ENCODE measurements at places on chromosomes 3 and 15.

- DNase-seq, result no peak
These were observed 97.3 kb downstream of the XXYLT1 start for GRCh38 chr3:195173657-195174056.

GRCh38 chr3:195849322-195850074 is 37.8 kb upstream of the MUC4 start:
- no peak for DNase-seq

GRCh38 chr15:79989682-79990081 is 18.7 kb upstream of the BCL2A1 start:
- DNase-seq, result no peak

DNA sequence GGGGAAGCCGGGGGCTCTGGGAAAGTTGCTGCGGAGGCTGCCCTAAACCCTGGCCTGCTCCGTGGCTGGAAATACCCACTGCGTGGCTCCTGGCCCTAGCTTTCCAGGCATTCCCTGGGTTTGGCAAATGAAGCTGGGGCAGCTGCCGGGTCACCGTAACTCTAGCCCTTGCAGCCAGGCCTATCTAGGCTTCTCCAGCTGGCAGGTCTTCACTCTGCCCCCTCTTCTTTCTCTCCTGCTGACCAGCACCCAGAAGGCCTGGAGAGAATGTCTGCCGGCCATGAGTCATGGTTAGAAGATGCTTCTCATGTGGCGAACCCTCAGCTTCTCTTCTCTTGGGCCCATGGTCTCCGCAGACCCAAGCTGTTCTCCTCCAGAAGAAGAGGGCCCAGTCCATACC is 5.6 kb upstream of the DLL4 start:
- DNase-seq, result no peak

DNA sequence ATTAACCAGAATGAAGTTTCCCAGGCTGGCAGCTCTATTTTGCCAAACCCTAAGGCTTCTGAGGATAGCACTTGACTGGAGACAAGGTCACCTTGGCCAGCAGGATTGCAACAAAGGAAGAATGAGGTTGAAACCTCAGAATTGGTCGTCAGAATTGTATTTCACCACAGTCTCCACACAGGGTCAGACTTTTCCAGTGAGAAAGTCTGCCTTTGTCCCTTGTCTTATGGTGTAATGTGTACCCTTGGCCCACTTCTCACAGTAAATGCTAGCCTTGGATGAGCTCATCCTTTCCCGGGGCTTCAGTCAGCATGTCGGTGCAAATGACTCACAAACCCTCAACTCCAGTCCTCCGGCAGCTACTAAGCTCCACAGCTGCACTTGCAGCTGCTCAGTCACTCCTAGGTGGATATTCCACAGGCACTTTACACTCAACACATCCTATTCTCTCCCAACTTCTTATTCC is 19.7 kb downstream of the SSR3 start:
- no peak for DNase-seq

DNA sequence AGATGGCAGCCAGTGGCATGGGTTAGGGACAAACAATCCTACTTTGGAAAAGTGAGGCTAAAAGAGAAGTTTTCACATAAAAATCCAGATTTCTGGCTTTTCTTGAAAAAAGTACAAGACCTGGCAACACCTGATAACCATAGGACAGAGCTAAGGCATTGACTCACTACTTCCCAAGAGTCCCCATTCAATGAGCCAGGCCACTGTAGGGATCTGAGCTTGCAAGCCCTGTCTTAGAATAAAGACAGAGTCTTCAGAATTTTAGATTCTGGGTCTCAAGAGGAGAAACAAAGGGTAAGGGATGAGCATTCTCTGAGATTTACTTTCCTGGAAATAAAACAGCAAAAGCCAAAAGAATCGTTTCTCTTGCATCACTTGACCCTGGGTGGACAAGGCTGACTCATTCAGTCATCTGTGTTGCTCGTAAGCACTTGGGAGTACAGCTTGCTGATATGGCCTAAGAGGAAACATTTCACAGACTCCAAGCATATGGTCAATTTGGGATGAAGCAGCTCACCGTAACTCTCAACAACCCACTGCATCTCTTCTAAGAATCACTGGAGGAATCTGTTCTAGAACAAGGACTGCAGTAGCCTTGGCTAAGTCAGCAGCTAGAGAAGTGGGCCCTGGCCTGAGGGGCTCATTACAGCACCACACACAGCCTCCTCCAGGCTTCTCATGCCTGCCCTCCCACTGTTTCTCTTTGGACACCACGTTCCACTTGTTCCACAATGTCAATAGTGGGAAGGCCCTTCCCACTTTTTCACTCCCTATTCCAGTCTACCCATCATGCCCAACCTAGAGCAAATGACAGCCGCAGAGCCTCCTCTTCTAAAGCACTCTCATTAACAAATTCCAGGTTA is 86.2 kb downstream of the RFTN1 start:
- DNase-seq, result no peak

GRCh38 chr3:195247086-195247862 is 23.7 kb downstream of the XXYLT1 start:
- DNase-seq, result no peak

GRCh38 chr3:40044487-40044886 is 235.1 kb downstream of the MYRIP start:
- no peak for DNase-seq

- no peak for DNase-seq
These were observed 8.3 kb downstream of the TMPRSS7 start for GRCh38 chr3:112042842-112043280.

DNA sequence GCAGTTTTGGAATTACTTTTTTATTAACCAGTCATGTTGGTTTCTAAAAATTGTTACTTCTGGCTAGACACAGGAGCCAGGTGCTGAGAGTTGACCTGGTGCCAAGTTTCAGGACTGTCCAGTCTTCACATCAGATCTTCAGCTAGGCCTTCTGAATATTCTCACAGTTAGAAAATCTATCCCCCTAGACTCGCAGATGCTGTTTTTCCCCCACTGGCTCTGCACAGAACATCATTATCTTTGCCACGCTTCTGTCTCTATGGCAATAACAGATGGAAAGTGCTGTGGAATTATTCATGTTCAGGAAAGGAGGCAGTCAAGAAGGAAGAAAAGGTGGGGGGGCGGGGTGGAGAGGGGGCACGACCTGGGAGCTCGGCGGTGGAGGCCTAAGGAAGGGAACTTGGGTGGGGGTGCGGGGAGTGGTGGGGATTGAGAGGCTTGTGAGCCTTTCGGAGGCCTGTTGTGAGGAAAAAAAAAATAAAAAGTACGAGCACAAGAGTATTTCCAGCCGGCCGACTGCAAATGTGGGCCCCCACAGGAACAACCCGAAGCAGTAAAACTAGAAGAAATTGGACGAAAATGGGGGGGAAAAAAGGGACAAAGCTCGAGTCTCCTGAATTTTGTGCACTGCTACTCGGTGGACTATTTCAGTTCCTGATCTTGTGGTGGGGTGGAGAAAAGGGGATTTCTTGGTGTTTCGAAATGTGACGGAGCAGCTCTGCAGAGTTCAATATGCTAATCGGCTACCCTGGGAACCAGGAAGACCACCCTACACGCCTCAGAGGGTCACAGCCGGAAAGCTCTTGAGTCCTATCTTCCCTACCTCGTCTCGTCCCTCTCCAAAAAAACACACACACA is 1.5 kb upstream of the SKIL start:
- peak; percentile 4 for DNase-seq

GRCh38 chr15:53226559-53226958 is 436.4 kb upstream of the ONECUT1 start:
- no peak for DNase-seq

- DNase-seq, result no peak
These were observed 165.5 kb downstream of the NECTIN3 start for GRCh38 chr3:111236836-111237713.

GRCh38 chr3:63095-63765 is 133.3 kb upstream of the CHL1 start:
- DNase-seq, result no peak

- no peak for DNase-seq
These were observed 47.1 kb downstream of the DAPK2 start for GRCh38 chr15:63999177-63999576.

DNA sequence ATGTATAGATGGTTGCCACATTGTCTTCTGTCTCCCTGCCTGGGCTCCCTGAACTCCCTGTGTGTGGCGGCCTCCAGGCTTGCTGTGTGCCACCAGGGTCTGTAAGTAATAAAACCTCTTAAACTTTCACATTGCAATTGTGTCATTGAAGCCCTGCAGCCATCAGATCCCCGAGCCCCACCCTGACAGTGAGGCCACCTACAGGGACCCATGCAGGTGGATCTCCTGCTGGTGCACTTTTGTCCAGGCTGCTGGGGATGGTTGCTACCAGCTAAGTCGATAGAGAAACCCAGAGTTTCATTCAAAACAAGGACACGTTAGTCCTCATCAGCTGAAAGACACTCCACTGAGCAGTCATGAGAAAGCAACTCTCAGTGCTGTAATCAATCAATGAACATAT is 133.6 kb upstream of the PRICKLE2 start:
- DNase-seq, result no peak

DNA sequence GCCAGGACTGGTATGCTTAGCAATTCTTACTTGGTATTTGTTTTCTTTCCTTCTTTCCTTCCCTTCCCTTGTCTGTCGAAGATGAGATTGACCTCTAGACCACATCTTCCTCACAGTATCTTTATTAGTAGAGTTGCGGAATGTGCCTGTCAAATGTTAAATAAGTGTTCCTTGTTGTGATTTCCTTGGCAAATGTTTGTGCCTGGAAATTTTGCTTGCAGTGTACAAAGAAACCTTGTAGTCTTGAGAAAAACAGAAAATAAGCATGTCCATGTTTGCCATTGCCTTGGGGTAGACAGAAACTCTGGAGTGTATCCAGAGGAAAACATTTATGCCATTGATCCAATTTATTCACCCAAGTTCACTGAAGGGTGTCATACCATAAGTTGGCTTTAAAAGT is 79.5 kb upstream of the ZNF385D start:
- no peak for DNase-seq
